Nucleus accumbens (tissue), 56 donors: ENCODE measurements at places on chromosomes 13 and 19.

DNA sequence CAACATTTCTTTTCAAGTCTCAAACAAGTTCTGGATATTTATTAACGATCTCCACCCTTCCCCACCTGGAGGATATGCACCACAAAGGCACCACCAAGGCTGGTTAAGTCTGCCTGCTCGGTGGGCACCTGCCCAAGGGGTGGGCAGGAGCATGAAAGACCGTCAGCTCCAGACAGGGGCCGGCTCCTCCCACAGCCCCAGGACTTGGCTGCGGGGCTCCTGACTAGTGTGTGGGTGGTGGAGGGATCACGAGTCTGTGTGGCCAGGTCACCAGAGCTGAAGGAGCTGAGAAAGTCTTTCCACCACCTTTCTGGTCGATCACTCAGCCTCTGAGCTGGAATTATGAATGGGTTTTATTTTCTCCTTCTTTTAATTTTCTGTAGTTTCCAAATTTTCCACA, 7.8 kb downstream of the SLC7A1 start:
- DNase-seq, result no peak

GRCh38 chr19:7377196-7377595, 28.5 kb downstream of the ARHGEF18 start:
- no peak for DNase-seq

DNA sequence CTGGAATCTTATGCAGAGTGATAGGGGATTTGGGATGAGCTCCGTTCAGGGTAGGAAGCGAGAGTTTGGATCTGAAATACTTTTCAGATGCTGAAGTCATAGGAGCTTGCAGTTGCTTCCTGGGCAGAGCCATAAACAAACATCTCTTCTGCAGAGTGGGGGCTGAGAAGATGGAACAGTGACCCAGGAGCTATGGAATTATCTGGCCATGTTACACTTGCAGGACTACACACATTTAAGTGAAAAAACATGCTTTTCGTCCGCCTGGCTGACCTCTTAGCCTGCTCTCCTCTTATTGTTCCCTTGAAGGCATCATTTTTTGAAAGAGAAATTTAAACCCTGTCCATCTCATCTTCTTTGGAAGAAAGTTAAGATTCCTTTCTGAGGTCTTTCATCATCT, 40.7 kb downstream of the PSG11 start:
- no peak for DNase-seq

DNA sequence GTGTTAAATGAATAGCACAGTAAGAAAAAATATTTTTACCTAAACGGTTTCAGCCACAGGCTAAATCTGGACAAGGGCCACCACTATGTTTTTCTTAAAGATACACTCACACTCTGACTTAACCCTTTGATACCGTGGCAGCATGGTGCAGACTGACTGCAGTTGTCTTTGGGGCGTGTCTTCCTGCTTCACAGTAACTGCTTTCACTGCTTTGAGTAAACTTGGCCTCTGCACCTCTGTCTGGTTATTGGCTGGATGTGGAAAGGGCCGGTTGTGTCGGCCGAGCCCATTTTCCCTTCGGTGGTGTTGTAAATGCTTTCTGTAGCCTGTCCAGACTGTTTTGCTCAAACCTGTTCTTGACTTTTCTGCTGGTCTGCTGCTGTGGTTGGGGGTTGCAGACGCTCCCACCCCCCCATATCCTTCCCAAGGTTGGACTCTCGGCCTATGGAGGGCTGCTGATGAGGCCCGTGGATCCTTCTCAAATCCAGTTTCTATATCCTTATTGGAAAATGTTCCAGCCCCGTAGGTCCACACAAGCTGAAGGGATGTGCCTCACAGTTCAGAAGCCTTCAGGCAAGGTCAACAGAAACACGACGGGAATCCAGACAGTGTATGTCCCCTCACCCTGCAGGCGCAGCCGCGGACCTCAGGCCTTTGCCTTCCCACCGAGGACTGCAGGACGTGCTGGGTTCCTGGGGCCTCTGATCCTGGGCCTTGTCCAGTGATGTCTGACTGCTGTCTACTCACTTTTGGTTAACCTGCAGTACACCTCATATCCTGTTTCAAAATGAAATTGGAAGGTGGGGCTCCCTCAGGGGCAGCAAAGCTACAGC, 90.2 kb upstream of the RNF113B start:
- no peak for DNase-seq

DNA sequence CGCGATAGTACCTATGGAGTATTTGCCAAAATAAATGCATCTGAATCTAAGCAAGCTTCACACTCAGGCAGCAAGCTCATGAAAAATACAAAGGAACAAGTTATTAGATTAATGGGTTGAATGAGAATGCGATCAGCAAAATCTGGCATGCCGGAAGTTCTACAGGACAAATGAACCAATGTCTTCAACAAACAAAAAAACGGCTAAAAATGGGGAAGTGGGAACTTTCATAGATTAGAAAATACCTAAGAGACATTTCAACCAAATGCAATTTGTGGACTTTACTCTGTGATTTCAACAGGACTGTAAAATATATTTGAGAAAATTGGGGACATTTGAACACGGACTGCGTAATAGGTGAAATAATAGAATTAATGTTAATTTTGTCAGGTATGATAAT, 22.4 kb upstream of the RNASEH2B start:
- no peak for DNase-seq

GRCh38 chr13:76848596-76848995, 37.6 kb downstream of the KCTD12 start:
- no peak for DNase-seq

DNA sequence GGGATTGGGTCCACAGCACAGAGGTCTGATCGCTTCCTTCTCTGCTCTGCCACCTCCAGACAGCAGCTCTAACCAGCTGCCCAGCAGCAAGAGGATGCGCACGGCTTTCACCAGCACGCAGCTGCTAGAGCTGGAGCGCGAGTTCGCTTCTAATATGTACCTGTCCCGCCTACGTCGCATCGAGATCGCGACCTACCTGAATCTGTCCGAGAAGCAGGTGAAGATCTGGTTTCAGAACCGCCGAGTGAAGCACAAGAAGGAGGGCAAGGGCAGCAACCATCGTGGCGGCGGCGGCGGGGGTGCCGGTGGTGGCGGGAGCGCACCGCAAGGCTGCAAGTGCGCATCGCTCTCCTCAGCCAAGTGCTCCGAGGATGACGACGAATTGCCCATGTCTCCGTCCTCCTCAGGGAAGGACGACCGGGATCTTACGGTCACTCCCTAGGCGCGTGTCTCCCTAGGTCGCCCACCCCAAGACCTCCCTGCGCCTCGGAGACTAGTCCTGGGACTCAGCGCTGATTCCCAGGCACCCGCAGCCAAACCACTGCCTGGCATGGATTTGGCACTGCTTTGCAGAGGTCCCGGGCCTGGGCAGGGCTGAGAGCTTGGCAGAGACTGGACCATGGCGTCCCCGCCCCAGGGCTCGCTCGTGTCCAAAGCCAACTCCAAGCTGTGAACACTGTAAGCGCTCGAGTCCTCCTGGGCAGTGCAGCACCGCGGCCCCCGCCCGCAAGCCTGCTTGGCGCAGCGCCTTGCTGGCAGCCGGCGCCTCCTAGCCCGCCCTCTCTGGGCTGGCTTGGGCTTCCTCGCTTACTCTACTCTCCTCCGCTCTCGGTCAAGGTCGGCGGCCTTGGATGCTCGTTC, 1.5 kb downstream of the GSX1 start:
- no peak for DNase-seq

DNA sequence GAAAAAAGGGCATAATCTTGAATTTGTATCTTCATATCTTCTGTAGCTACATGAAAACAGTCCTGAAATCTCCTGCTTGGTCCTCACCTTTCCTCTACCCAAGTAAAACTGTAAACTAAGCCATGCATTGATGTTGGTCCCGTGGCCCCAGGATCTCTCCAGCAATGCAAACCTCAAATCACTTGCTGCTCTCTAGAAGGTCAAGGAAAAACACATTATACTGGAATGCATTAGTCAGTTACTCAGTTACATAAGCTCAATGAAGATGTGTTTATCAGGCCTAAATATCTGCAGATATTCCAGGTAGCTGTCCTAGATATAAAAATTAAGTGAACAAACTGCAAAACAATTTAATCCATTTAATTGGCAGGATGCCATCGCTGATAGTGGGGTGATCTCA, 261.8 kb downstream of the ABCC4 start:
- DNase-seq, result no peak

DNA sequence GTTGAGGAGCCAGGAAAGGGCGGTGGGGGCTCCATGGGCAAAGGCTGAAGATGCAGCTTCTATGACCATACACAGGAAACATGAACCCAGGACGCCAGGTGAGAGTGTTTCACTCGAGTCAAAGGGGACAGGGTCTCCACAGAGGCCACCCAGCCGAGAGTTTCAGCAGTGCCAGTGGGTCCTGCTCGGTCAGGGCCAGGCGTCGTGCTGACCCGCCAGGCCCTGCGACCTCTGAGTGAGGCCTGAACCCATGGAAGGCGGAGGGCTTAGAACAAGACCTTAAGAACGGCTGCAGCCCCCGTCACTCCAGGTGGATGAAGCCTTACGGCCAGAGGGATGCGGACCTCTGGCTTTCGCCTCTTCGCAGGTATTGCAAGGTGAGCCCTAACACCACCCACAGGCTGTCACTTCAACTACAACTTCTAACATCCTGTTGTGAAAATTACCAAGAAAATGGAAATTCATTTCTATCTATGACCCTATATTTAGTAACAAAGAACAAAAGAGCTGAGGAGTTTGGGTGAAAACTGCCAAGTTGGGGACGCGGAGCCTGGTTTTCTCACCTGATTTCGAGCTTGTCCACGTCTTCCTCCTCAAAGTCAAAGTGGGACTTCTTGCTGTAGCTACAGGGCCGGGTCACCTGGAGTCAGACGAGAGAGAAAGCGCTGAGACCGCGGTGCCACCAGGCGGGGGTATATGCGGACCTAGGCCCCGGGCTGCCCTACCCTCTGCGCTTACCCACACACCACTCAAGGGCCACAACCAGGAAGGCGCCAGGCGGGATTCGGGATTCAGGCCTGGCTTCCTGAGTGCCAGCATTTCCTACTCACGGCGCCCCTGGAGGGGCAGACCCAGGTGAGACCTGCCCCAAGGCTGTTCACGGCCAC, 50.1 kb upstream of the C13orf46 start:
- DNase-seq, result no peak

DNA sequence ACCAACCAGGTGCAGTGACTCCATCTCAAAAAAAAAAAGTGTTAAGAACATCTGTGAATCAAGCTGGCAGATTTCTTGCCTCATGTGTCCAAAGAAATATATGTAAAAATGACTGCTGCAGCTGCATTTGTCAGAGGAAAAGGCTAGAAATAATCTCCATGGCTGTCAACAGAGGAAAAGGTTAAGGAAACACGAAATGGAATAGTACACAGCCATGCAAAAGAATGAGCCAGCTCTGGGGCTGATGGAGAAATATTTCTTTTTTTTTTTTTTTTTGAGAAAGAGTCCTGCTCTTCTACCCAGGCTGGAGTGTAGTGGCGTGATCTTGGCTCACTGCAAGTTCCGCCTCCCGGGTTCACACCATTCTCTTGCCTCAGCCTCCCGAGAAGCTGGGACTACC, 6.6 kb downstream of the RAB3D start:
- DNase-seq, result no peak

DNA sequence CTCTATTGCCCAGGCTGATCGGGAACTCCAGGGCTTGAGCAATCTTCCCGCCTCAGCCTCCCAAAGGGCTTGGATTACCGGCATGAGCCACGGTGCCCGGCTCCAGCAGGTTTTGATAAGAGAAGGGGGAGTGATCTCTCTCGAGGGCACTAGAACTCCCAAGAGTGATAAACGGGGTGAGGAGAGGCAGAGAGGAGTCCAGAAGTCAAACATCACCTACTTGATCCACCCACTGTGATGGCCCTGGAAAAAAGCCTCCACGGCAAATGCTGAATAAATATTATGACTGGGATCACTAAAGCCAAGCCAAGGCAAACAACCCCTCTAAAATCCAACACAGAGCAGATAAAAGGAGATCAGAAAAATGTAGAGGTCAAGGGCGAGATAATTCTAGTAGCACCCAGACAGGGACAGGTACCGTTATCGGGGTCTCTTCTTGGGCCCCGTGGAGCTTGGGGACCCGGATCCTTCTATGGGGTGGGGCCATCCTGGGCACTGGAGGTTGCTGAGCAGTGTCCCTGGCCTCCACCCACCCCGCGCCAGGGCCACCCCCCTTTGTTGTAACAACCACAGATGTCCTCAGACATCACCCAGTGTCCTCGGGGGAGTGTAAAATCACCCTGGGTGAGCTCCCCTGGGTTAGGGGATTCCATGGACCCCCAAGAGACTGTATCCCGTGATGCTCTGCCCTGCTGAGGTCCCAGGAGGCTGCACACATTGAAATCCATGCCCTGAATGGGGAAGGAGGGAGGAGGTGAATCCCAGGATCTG, 3.7 kb upstream of the CREB3L3 start:
- DNase-seq, result no peak

GRCh38 chr19:47740866-47741519, 4.4 kb upstream of the NOP53 start:
- DNase-seq, result no peak

GRCh38 chr19:53785196-53785889, 38.8 kb downstream of the NLRP12 start:
- no peak for DNase-seq

DNA sequence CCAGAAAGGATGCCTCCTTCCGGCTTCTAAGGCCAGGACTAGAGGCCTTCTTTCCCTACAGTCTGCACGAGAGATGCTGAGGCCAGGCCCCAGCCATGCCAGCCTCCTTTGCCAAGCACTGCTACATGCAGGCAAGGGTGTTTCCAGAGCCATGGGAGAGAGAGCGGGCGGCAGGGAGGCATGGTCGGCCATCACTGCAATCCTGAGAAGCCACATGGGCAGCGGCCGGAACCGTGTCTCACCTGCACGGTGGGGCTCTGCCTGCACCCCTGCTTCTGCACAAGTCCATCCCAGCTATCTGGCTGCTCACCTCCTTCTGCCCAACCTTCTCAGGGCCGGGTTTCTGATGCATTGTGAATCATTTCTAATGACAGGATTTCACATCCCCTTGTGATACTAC, 35.1 kb downstream of the TSHZ3 start:
- no peak for DNase-seq

DNA sequence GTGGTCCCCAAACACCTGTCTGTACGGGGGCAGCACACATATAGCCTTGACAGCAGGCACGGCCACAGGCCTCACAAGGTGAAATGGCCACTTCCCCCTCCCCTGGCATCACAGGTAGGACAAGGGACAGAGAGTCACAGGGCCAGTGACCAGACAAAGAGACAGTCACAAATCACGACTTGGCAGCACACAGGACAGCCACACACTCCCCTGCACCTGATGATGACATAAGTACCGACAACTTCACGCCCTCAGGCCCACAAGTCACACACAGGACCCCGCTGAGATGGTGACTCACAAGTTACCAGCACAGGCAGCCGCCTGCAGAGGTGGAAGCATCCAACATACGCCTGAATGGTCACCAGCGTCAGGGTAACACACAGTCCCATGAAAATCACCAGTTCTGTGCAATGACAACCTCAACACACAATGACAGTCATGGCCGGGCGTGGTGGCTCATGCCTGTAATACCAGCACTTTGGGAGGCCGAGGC, 16.5 kb downstream of the TYK2 start:
- no peak for DNase-seq

- no peak for DNase-seq
Observed at GRCh38 chr19:38706792-38707511, 37.3 kb downstream of the CAPN12 start.

DNA sequence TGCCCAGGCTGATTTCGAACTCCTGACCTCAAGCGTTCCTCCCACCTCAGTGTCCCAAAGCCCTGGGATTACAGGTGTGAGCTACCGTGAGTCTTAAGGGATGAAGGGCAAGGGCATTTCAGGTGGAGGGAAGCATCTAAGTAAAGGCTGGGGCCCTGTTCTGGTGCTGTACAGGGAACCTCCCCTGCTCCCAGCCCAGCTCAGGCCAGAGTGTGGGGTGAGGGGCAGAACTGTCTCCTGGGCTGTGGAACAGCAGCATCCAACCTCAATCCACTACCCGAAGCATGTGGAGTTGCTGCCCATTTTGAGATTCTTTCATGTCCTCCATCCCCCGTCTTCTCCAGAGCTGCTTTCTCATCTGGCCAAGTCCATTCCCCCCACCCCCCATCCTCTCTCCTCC, 105.3 kb downstream of the SIPA1L3 start:
- no peak for DNase-seq
